ENCODE measurements at places on chromosomes 4 and X. TPM values are rescaled to one million over a fixed set of nuclear protein-coding genes. Genes with fewer than 3 reads are reported as not detected.

The TMEM154 gene
- total RNA-seq = 0.98 TPM

DNA sequence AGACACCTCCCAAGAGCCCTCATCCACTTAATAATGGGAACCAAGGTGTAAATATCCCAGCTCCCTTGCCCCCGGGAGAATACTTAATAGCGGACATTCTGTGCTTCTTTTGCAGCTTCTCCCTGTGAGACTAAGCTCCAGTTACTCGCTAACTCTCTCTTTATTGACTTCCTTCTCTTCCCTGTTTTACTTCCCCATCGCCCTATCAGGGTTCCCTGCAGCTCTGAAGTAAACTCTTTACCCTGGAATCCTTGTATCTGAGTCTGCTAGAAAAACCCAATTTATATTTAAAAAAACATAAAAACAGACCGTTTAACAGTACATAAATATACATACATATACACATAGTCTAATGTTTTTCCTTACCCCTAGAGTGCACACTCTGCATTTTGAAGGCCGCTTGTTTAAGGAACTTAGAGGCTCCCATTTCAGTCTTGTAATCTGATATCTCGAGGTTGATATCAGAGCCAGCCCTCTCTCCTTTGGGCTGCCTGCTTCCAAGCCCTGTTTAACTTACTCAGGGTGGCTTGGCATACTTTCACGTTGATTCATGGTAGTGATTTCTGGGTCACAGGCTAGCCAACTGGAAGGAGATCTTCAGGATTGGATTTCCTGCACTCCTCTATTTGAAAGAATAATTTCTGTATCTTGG is 177.4 kb upstream of the SCML1 start:
- DNase-seq = no peak

GRCh38 chrX:139025816-139026215 is 314.3 kb upstream of the FGF13 start:
- no peak for DNase-seq

GRCh38 chr4:39357002-39357401 is 9.2 kb downstream of the RFC1 start:
- no peak for DNase-seq

The CACNA1F gene
- total RNA-seq = not detected

GRCh38 chr4:8026453-8026852 is 86.8 kb upstream of the AFAP1 start:
- DNase-seq = no peak

The SPANXN5 gene
- not detected for total RNA-seq

DNA sequence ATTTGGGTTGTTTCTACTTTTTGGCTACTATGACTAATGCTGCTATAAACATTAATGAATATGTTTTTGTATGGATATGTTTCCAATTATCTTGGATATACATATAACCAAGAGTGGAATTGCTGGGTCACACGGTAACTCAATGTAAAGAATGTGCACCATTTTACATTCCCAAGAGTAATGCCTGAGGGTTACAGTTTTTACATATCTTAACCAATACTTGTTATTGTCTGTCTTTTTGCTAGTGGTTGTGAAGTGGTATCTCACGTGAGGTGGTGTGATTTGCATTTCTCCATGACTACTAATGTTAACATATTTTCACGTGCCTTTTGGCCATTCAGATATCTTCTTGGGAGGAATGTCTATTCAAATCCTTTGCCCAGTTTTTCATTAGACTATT is 200.3 kb upstream of the MAB21L2 start:
- DNase-seq = no peak

DNA sequence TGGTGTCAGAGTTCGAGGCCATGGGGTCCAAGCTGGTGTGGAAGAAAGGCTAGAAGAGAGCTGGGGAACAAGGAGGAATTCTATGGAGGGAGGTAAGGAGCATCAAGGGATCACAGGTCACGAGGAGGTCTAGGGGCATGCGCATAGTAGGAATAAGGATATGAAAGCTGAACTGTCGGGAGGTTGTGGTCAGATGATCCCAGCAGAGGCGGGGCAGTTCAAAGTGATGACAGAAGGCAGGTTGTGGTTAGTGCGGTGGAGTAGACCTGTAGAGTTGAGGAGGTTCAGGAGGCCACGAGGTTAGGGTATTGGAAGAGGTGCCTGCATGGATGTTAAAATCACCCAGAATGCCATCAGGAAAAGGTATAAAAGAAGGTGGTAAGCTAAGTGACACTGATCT is 156.3 kb downstream of the TMEM164 start:
- no peak for DNase-seq

The TCP11X2 gene
- not detected for total RNA-seq
